ENCODE measurements at places on chromosomes 2 and 18. TPM values are rescaled to one million over a fixed set of nuclear protein-coding genes. Genes with fewer than 3 reads are reported as not detected.

DNA sequence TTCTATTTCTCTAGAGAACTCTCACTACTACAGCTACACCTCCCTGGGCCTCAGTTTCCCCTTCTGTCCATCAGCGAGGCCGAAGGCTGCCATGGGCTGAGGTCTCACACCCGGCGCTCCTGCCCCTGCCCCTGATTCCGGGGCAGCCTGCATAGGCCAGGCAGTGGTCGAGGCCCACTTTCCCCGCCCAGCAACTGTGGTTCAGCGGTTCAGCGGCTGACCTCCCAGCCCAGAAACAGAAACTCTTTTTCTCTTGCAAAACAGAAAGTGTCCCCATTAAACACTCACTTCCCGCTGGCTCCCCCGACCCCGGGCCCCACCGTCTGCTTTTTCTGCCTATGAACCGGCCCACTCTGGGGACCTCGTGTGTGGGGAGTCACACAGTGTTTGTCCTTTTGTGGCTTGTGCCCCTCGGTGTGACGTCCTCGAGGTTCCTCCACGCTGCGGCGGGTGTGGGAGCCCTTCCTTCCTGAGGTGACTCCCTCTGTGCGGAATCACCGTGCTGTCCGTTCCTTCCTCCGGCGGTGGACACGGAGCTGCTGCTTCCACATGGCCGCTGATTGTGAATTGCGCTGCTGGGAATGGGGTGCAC is 16.0 kb downstream of the PDCD1 start:
- H3K27me3 ChIP-seq = no peaks in the 10 kb centered on the region
- no peaks in the 10 kb centered on the region for H3K36me3 ChIP-seq
- peak overlapping the region; percentile 20 for H3K27ac ChIP-seq
- DNase-seq = peak; percentile 62
- H3K4me3 ChIP-seq = no peak overlapping the region

- no peak overlapping the region for H3K4me3 ChIP-seq
- no peak overlapping the region for H3K27ac ChIP-seq
- H3K27me3 ChIP-seq = no peaks in the 10 kb centered on the region
- H3K36me3 ChIP-seq = no peaks in the 10 kb centered on the region
These were observed 166.7 kb downstream of the CLIP4 start for GRCh38 chr2:29281916-29282247.

GRCh38 chr2:136242687-136243277 is 124.8 kb upstream of the CXCR4 start:
- H3K36me3 ChIP-seq = no peaks in the 10 kb centered on the region
- no peak for DNase-seq
- H3K27ac ChIP-seq = no peak overlapping the region
- no peaks in the 10 kb centered on the region for H3K27me3 ChIP-seq

DNA sequence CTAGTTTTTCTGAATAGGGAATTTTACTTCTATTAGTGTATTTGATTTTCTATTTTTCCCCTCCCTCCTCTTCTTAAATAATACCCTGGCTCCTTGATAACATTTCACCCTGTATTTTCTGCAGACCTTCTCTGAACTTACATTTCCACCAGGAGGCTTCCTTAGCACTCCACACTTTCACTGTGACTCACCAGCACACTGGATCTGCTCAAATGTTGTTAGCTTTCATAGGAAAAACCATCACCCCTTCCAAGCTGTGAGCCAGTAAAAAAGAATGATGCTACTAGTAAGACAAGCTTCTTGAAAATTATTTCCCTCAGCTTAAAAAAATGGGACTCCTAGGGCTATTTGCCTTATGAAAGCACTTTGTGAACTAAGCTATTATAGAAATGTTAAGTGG is 16.1 kb downstream of the SUPT7L start:
- no peaks in the 10 kb centered on the region for H3K4me1 ChIP-seq
- H3K36me3 ChIP-seq = no peaks in the 10 kb centered on the region
- H3K4me3 ChIP-seq = no peak overlapping the region
- H3K27ac ChIP-seq = no peak overlapping the region

DNA sequence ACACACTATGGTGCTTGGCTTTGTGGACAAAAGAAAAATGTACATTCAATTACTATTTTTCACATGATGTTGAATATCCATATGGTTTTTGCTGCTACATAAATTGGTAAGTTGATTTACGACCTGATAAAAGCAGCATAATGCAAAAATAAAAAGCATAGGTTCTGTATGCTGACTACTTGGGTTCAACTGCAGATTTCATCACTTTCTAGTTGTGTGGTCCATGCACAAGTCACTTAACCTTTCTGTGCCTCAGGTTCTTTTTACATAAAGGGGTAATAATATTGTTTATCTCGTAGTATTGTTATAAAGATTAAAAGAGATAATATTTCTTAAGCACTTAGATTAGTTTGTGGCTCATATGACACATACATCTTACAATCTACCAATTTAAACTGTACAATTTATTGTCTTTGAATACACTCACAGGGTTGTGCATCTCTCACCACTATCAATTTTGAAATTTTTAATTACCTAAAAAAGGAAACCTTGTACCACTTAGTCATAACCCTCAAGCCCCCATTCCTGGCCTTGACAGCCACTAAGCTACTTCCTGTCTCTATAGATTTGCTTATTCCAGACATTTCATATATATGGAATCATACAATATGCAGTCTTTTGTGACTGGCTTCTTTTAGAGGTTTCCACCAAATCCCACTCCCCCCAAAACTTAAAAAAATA is 1443.9 kb downstream of the SUCLG1 start:
- no peak overlapping the region for H3K4me3 ChIP-seq
- no peaks in the 10 kb centered on the region for H3K4me1 ChIP-seq
- no peaks in the 10 kb centered on the region for H3K36me3 ChIP-seq
- no peak overlapping the region for H3K27ac ChIP-seq
- DNase-seq = no peak
- no peaks in the 10 kb centered on the region for H3K27me3 ChIP-seq

- H3K4me3 ChIP-seq = no peak overlapping the region
- no peaks in the 10 kb centered on the region for H3K36me3 ChIP-seq
- no peaks in the 10 kb centered on the region for H3K27me3 ChIP-seq
- H3K4me1 ChIP-seq = peaks cover 2% of the 10 kb centered on the region
- H3K27ac ChIP-seq = no peak overlapping the region
- no peak for DNase-seq
These were observed 51.1 kb downstream of the RTN4 start for GRCh38 chr2:54999182-54999581.

DNA sequence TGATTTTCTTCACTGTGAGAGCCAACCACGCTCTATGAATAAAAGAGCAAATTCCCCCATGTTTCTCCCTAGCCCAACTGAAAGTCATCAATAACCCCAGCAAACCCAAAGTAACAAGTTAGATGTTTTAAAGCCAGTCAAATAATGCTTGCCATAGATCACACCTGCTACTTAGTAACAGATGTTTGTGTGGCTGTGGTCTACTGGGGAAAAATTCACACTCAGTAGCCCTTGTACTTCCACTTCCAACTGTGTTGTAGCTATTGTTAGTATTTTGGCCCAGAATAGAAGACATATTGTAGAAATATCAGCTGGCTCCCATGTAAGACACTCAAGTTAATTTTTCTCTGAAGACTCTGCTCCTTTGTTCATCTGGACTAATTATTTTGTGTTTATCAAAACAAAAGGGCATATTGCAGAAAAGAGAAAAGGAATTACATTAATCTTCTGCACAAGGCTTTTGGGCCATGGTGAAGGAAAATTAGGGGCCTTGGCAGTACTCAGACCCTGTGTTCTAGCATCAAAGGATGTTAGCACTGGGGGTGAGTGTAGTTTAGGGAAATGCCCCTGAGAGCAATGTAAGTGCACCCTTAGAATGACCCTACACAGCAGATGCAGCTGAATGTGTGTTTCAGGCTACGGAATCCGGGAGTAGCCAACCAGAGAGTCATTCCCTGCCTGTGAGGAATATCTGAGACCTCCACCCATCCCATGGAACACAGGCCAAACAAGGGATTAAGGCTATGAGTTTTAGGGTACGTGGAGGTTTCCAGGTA is 521.9 kb downstream of the EPHA4 start:
- no peak for DNase-seq
- no peaks in the 10 kb centered on the region for H3K4me1 ChIP-seq
- no peak overlapping the region for H3K4me3 ChIP-seq
- no peaks in the 10 kb centered on the region for H3K27me3 ChIP-seq
- H3K36me3 ChIP-seq = no peaks in the 10 kb centered on the region
- H3K27ac ChIP-seq = no peak overlapping the region

DNA sequence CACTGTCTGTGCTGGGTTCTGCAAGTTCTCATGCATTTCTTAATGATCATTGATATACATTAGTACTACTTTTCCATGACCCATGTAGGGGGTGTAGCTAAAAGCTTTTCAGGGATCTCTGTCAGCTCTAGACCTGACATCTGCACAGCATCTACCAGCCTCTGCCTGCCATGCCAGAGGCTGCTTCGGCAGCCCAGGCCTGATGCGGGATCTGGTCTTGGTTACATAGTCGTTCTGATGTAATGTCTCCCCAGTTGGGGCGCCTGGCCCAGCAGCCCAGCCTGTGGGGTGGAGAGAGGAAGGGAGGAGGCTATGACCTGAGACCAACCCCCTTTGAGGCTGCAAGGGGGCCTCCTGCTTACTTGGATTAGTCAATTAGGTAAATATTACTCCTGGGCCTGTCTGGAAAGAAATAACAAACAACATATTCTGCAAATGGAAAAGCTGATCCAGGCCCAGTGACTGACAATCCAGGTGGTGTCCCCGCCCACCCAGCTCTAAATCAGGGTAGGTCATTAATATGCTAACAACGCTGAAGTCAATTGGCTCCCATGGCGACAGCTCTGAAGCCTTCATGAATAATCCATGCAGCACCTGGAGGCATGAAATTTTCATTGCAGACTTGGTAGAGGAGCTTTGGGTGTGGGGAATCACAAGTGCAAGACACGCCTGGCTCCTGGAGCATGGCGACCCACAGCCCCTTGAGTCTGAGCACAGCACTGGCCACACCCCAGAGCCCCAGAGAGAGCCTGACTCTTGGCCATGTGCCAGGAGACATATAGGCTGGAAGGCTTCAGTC is 575.3 kb downstream of the CMPK2 start:
- H3K27ac ChIP-seq = no peak overlapping the region
- H3K4me1 ChIP-seq = no peaks in the 10 kb centered on the region
- no peak for DNase-seq
- H3K36me3 ChIP-seq = no peaks in the 10 kb centered on the region
- no peaks in the 10 kb centered on the region for H3K27me3 ChIP-seq
- no peak overlapping the region for H3K4me3 ChIP-seq

DNA sequence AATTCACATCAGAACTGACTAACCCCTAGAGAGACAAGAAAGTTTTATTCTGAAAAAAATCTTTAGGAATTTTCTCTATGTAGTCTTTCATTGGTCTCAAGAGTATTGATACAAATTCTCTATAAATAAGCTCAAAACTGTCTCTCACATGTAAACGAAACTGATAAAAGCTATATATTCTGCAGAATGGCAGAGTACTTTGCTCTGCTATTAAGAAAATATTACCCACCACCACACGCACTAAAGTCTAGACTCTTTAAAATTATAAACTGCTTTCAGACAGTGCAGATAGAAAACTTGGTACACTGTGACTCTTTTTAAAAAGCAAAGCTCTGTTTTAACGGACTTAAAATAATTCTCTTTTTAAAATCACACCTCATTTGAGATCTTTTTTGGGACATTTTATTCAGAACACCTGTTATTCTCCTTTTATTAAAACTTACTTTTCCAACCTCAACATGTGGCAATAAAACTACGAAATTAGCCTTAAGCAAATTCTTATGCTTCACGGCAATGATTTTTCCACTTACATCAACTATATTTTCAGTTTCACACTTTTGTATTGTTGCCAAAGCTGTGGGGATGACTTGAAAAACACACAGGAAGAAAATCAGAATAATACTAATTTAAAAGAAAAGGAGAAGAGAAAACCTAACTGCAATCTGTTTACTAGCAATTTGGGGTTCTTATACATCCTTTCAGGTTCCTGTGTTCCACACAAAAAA is 58.0 kb downstream of the CCDC88A start:
- no peaks in the 10 kb centered on the region for H3K4me1 ChIP-seq
- no peak overlapping the region for H3K4me3 ChIP-seq
- H3K27ac ChIP-seq = no peak overlapping the region
- H3K27me3 ChIP-seq = no peaks in the 10 kb centered on the region

- no peaks in the 10 kb centered on the region for H3K4me1 ChIP-seq
- no peaks in the 10 kb centered on the region for H3K36me3 ChIP-seq
- H3K4me3 ChIP-seq = no peak overlapping the region
- H3K27ac ChIP-seq = no peak overlapping the region
- no peaks in the 10 kb centered on the region for H3K27me3 ChIP-seq
- DNase-seq = no peak
These were observed 517.5 kb upstream of the SPHKAP start for GRCh38 chr2:228698963-228699362.

GRCh38 chr18:50751490-50751889 is 68.3 kb downstream of the MRO start:
- no peak overlapping the region for H3K4me3 ChIP-seq
- H3K4me1 ChIP-seq = no peaks in the 10 kb centered on the region
- H3K27me3 ChIP-seq = no peaks in the 10 kb centered on the region
- DNase-seq = no peak
- H3K27ac ChIP-seq = no peak overlapping the region

DNA sequence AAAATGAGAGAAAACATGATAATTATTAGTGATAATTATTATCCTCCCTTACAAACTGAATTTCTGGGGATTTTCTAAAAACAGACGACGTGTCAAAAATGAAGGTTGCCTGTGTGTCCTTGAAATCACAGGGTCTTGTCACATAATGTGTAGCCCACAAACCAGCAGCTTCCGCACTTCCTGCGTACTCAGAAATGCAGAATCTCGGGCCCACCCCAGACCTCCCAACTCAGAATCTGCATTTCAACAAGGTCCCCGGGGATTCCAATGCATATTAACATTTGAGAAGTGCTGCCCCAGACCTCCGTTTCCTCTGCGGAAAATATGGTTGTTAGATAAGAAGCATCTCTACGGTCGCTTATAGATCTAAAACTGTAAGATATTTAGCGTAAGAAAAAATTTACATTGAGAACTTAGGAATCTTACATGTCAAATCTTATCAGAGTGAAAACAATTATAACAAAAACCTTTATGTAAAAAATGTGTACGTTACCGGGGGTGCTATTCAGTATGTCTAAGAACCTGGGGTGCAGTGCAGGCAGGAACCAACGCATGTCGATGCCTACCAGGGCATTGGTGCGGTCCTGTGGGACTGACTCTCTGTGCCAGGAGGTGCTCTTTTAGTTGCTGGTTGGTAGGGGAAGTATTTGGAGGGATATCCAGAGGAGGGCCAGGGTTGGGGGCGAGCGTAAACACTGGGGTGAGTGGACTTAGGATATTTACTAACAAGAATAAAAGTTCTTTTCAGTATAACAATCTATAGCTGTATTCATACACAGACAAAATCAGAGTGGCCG is 15.2 kb downstream of the CDKL4 start:
- DNase-seq = peak; percentile 25
- no peak overlapping the region for H3K27ac ChIP-seq
- no peaks in the 10 kb centered on the region for H3K4me1 ChIP-seq
- H3K36me3 ChIP-seq = no peaks in the 10 kb centered on the region

GRCh38 chr18:79818631-79819030 is 20.9 kb downstream of the KCNG2 start:
- H3K4me1 ChIP-seq = no peaks in the 10 kb centered on the region
- DNase-seq = no peak
- H3K27ac ChIP-seq = no peak overlapping the region

The IL36RN gene
- not detected for total RNA-seq

The LHCGR gene
- 4.8 TPM for total RNA-seq

The TUBA4B gene
- total RNA-seq = 1.9 TPM

The IL1RL2 gene
- total RNA-seq = not detected

The RFTN2 gene
- total RNA-seq = 11.9 TPM

The ACMSD gene
- not detected for total RNA-seq

Data from ovary (tissue), 10 donors.